ENCODE measurements at places on chromosomes 1 and 21.

- DNase-seq: peak; percentile 90
These were observed 9.3 kb downstream of the ATP1A2 start for GRCh38 chr1:160124705-160125478.

DNA sequence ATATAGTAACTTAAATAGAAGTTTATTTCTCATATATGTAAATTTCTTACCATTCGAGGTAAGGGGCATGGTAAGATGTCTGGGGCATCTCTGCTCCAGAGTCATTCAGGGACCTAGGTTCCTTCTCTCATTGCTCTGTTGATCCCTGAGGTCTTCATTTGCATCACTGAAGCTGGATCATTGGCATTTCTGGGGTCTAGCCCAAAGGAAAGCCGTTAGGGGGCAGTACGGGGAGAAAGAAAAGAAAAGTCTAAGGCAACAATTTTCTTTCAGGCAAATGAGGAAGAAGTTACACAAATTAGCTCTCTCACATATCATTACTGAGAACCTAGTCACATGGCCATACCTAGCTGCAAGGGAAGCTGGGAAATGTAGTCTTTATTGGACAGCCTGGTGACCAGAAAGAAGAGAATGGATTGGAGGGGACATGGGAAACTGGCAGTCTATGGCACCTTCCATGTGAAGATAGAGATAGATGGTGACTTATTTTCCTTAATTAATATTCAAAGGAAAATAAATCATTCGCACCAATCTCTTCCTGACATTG is 10.2 kb upstream of the SUSD4 start:
- no peak for DNase-seq

- DNase-seq: no peak
These were observed 8.0 kb downstream of the NR5A2 start for GRCh38 chr1:200035397-200035955.

- DNase-seq: peak; percentile 66
These were observed 178.1 kb upstream of the PBX1 start for GRCh38 chr1:164380893-164381292.

DNA sequence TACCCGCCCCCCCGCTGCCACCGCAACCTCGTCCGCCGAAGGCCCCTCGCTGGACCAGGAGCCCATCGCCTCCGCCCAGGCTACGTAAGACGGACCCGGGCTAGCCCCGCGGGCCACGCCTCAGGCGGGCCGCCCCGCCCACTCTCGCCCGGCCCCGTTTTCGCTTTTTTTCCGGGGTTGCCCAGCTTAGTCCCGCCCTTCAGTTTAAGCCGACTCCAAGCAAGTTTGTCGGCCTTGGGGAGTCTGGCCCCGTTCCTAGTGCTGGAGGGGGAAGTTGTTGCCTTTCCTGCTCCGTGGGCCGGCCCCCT is 3.0 kb downstream of the RUSC1 start:
- peak; percentile 86 for DNase-seq

DNA sequence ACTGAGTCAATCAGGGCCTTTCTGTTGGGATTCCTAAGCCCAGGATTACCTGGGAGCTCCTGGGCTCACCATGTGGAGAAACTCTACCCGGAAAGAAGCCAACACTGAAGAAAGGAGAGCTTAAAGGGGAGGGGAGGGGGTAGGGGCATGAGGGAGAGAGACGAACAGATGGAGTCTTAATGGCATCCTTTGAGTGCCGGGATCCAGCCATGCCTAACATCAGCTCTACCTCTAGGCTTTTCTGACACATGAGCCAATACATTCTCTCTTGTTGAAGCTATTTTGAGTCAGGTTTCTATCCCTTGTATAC is 75.0 kb downstream of the NPHP4 start:
- no peak for DNase-seq

DNA sequence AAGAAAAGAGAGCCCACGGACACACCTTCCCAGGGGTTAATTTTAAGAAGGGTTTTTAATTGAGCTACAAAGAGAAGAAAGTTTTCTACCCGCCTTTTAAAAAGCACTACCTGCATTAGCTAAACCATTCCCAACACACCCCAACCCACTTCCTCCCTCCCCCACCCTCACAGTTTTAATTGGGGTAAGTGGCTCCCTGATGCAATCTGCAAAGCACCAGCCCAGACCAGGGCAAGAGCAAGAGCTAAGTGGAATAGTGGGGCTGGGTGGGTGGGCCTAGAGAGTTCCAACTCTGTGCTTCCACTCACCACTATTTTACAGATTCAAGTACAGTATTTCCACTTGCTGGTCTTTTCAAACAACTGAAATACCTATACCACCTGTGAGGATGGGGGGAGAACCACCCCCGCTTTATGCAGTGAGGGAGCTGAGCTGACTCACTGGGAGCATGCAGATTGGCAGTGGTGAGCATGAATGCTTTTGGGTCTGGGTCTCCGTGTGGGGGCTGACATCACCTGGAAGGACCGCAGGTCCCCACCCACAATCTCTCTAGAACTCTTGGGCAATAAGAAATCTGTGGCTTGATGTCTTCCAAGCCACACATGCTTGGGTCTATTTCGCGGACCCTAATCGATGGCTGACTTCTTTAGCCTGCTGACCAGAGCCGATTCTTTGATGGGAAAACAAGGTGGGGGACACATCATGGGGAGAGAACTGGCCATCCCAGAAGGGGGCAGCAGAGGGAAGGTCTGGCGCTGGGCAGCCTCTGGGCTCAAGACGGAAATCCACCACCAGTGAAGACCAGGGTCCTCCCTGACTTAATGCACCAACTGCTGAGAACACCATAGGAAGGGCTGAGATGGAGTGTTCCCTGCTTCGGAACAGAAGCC is 95.5 kb downstream of the SSBP3 start:
- DNase-seq: peak; percentile 30

- DNase-seq: no peak
These were observed 1.2 kb upstream of the NUCKS1 start for GRCh38 chr1:205751036-205751651.

DNA sequence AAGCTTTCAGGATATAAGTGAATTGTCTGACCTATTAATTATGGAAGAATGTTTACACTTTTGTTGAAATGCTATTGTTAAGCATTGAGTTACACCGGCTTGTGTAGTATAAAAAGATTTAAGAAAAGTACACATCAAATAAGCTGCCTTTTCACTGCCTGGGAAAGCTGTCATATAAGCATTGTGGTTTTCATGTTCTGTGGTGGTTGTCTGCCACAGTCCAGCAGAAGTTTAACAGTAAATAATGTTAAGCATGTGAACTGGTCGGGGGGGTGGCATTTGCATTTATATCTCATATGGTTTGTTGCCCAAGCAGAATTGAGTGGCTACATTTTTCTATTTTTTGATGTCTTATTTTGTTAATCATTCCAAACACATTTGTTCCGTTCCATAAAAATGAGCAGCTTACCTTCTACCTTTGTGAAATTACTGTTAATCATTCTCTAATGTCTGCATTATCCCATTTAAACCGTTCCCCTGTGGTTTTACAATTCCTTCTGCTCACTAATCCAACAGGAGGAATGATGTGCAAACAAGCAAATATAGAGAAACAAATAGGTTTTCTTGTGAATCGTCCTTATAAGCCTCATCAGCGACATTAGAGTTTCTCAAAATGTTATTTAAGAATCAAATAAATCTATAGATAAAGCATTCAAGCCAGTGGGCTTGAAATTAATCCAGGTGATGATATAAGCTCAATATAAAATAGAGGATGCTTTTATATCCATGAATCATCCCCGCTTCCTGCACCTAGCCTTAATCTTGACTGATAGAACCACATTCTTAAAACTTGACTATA is 160.8 kb upstream of the SAMSN1 start:
- DNase-seq: no peak

- DNase-seq: peak; percentile 31
These were observed 33.0 kb downstream of the URB1 start for GRCh38 chr21:32359719-32360260.

GRCh38 chr21:30434033-30434631 is 4.1 kb downstream of the KRTAP13-4 start:
- DNase-seq: peak; percentile 2

- DNase-seq: no peak
These were observed 6.4 kb upstream of the KRTAP10-3 start for GRCh38 chr21:44564886-44565598.

DNA sequence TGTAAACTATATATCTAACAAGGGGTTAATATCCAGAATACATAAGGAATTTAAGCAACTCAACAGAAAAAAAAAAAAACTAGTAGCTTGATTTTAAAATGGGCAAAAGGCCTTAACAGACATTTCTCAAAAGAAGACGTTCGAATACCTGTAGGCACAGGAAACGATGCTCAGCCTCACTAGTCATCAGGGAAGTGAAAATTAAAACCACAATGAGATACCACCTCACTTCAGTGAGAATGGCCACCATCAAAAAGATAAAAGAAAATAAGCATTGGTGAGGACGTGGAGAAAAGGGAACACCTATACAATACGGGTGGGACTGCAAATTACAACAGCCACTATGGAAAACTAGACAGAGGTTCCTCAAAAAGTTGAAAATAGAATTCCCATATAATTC is 37.3 kb downstream of the NPHP4 start:
- DNase-seq: no peak

DNA sequence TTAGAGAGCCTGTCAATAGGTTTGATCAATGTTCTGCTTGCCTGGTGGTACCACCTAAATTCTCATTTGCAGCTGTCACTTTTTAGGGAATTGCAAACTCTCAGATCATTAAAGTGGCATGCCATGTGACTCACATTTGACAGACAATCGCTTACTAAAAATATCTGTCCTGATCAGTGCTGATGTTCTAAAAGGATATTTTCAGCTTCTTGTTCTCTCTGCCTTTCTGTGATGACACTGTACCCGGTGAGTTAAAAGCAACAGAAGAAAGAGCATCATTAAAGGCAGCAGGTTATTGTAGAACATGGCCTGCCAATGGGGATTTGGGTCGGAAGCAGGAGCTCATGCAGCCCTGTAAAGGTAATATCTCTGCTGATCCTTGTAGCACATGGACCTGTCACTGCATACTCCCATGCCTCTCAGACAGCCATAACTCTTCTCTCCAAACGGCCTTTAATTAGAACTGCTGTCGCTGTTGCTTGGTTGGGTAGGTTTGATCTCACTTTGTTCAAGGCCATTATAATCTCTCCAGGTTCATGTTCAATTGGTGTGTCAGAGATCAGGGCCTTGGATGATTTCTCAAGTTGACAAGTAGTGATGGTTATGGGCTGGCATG is 441.3 kb upstream of the DEPDC1 start:
- DNase-seq: no peak

DNA sequence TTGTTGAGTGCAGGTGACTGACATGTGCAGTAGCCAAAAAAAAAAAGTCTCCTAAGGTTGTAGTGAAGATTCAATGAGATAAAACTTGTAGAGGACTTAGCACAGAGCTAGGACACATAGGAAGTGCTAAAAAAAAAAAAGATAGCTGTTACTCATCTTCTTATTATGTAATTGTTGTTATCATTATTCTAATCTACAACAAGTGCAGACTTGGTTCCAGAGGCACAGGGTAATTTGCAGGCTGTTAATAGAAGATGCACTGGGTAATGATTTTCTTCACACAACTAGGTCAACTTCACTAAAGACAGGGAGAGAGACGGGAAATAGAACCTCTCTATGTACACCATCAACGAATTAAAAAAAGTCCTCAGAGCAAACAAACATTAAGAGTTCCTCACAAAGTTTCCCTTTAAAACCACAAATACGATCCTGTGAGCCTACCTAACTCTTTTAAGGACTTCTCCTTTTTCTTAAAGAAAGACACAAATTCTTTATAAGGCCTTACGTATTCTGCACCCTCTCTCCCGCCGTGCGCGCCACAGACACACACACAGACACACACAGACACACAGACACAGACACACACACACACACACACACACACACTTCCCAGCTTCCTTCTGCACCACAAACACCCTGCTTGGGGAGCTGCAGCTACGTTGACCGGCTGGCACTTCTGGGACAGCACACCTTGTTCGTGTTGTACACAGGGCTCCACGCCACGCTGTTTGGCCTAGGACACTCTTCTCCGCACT is 49.8 kb upstream of the GADD45A start:
- no peak for DNase-seq

GRCh38 chr1:157952601-157953000 is 40.8 kb upstream of the KIRREL1 start:
- no peak for DNase-seq

GRCh38 chr1:17819129-17819802 is 64.1 kb downstream of the ACTL8 start:
- DNase-seq: no peak

GRCh38 chr1:117659550-117660270 is 53.9 kb downstream of the TENT5C start:
- no peak for DNase-seq

DNA sequence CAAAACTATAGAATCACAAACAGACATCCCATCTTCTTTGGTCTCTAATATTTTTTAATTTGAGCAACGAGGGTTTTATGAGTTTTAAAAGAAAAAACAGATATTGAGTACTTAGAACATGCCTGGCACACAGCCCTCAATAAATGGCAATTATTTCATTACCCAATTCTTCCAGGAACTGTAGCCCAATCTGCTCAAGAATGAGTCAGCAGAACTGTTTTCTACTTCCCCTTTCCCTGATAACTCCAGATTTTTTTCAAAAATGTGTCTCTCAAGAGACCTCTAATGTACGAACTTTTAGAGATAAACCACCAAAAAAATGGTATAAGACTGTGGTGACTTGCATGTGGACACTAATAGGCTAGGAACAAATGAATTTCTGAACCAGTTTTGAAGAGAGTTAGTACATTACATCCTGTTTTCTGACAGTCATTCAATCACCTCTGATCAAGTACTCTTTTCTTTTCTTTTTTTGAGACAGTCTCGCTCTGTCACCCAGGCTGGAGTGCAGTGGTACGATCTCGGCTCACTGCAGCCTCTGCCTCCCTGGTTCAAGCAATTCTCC is 11.5 kb downstream of the ABL2 start:
- DNase-seq: peak; percentile 27

GRCh38 chr1:235011599-235012435 is 116.8 kb downstream of the TOMM20 start:
- DNase-seq: peak; percentile 97

DNA sequence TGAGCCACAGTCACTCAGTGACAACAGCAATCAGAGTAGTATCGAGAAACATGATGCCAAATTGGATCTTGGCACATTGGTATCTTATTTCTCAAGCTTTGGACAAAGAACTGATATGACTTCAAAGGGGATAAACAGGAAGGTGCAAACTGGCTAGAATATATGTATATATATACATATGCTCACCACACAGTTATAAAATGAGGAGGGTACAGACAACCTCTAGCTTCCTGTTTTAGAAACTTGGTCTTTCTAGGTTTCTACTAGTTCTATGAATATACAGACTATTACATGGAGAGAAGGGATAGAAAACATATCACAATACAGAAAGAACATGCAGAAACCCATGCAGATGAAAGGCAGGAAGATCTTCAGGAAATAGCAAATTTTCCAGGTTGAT is 292.1 kb upstream of the SNX7 start:
- no peak for DNase-seq

GRCh38 chr1:223245983-223246382 is 102.9 kb upstream of the TLR5 start:
- DNase-seq: no peak

Data from AG08395 (cell line).